ENCODE measurements at places on chromosomes 2 and 18. TPM values are rescaled to one million over a fixed set of nuclear protein-coding genes. Genes with fewer than 3 reads are reported as not detected.

The MEX3C gene
- 40.0 TPM for total RNA-seq

The ANKAR gene
- 2.1 TPM for total RNA-seq

The SKOR2 gene
- not detected for total RNA-seq

The RPL37A gene
- total RNA-seq: 2,461 TPM

The GALNT5 gene
- 26.1 TPM for total RNA-seq

The POTEJ gene
- total RNA-seq: not detected

The TANC1 gene
- total RNA-seq: 29.5 TPM

The MPP4 gene
- 0.13 TPM for total RNA-seq

The ALPG gene
- not detected for total RNA-seq

The CNNM3 gene
- 6.1 TPM for total RNA-seq

The REV1 gene
- 44.8 TPM for total RNA-seq

DNA sequence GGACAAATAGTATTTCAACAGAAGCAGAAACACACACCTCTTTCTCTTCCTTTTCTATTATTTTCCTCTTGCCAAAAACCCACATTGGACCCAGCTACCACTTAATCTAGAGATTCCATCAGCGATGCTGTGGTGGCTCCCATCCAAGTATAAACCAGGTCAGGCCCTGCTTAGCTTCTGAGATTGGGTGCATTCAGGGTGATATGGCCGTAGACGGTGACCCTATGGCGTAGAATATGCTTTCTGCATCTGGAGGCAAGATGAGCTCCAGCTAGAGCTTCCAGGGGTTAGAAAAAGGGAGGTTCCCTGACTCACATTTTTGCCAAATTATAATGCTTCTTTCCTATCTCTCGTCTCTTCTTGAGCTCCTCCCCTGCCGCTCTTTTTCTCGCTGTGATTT is 66.5 kb downstream of the TNP1 start:
- DNase-seq: no peak

- DNase-seq: no peak
These were observed 60.2 kb downstream of the LYPD6B start for GRCh38 chr2:149098701-149099100.

GRCh38 chr2:201349601-201350000 is 7.5 kb downstream of the FLACC1 start:
- DNase-seq: no peak

DNA sequence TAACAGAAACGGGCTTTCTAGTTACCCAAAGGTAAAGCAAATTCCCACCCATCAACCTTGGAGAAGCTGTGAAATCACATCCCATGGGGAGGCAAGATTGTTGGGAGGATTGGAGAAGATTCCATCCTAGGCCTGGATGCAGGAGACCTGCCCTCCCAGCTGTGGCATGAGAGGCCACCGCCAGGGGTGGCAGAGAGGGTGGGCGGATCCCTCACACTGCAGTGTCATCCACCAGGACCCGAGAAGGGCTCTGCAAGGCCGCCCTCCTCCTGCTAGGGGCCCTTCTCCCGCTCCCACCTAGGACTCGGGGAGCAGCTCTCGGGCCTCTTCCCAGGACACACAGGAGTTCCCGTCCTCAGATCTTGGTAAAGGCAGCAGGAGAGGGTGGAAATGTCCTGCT is 15.5 kb upstream of the ATG16L1 start:
- no peak for DNase-seq

GRCh38 chr2:70039366-70039765 is 47.9 kb upstream of the PCBP1 start:
- no peak for DNase-seq

DNA sequence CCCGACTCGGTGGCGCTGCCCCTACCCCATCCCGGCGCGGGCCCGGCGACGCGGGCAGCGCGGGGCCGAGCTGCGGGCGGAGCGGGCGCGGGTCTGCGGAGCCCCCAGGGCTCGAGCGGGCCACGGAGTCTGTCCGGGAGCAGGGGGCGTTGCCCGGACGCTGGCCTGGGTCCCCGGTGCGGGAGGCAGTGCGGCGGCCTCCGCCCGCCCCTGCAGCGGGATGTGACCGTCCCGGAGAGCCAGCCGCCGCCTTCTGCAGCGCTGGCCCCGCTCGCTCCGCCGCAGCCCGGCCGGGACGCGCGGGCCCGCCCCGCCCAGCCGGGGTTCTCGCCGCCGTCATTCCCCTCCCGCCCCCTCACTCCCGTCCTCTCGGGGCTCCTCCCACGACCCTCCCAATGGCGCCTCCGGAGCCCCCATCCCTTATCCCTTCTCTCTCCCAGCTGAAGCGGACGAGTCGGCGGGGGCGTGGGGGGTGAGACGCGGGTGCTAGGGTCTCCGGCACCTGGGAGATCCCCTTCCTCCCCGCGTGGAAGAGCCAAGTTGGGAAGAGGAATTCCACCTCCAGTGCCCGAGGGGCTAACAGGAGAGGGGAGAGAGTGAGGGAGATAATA is at the start of gene FNDC4:
Gene FNDC4, minus strand, starts transcription at position 257 of the 611 bp plus-strand sequence. CDS start 521 bp downstream, outside the sequence.
- no peak for DNase-seq

- no peak for DNase-seq
These were observed 117.5 kb upstream of the CCDC68 start for GRCh38 chr18:55076643-55077218.

DNA sequence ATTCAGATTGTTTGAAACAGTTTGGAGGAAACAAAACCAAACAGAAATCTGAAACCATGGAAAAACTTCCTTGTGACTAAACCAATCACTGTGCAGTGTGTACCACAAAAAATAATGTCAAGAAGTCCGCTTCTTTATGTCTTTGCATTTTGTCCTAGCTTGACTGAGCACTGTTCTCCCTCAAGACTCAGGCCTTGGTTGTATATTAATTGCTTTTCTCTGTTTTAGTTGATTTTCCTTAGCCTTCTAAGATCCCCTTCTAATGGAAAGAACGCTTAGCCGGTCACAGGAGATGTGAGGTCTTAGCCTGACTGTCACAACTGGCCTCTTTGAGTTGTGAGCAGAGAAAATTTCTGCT is 56.6 kb downstream of the LCLAT1 start:
- DNase-seq: no peak

GRCh38 chr18:60656553-60656952 is 284.0 kb upstream of the MC4R start:
- DNase-seq: no peak

GRCh38 chr18:1094409-1094808 is 189.7 kb downstream of the ADCYAP1 start:
- DNase-seq: peak; percentile 20

DNA sequence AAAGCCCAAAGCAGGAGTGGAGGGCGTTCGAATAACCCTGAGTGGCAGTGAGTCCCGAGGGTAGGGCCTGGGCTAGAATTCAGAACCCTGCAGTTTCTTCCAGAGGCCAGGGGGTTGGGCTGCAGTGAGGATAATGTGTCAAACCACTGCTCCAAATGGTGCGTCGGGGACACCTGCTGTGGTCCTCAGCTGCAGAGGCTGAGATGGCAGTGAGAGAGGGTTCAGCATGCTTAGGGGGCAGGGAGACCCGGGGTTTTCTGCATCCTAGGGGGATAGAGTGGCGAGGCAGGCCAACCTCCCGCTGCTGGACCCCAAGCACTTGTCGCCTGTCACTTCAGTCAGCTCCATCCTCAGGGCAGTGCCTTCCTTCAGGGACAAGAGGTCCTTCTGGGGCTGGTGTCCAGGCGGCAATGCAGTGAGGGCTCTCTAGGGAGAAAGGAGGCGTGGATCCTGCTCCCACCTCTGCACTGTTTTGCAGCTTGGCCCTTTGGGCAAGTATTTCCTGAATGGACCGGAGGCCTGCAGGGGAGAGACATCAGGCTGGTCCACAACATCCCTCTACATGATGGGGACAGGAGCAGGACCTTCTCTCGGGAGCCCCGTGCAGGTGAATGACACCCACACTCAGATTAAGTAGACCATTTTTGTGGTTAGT is 8.4 kb upstream of the NTSR2 start:
- no peak for DNase-seq

GRCh38 chr18:61194726-61195125 is 138.5 kb upstream of the CDH20 start:
- DNase-seq: no peak

GRCh38 chr2:10427618-10427949 is 20.5 kb downstream of the ODC1 start:
- no peak for DNase-seq

DNA sequence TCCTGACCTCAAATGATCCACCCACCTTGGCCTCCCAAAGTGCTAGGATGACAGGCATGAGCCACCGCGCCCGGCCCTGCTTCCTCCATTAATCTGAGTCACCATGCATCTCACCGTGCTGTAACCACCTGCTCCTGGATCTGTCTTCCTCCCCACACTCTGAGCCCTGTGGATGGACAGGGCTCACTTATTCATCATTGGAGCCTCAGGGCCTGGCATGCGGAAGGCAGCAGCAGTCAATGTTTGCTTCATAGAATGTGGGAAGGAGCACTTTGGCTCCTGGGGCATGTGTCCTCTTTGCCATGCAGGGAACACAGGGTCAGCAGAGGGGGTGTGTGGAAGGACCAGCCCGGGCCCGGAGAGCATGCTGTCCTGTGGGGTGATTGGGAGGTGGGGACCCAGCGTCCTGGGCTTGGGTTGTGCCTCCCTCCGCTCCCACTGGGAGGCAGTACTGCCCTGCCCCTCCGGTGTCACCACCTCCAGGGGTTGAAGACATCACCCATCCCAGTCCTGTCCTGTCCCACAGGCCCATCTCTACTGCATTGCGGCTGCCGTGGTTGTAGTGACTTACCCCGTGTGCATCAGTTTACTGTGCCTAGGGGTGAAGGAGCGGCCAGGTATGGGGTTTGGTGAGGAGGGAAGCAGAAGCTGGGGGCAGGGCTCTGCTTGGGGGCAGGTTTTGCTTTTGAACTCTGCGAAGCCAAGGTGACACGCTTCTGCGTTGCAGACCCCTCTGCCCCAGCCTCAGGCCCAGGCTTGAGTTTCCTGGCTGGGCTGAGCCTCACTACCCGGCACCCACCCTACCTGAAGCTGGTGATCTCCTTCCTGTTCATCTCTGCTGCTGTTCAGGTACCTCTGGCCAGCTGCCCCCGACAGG is 11.5 kb downstream of the MFSD2B start:
- peak; percentile 86 for DNase-seq

DNA sequence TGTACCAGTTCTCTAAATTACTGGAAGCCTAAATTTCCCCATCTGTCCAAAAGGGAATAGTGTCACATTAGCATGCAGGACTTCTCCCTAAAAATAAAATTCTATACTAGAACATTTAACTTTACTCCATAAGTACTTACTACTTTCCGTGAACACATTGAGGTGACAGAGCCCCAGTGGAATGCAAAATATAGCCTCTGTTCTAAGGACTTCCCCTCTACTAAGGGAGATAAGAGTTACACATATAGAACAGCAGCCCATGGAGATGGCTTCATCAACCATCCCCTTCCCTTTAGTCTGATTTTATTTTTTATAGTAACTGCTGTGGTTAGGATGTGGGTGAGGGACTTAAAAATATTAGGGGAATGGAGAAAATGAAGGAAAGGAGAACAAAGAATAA is 68.9 kb upstream of the STPG4 start:
- DNase-seq: no peak

DNA sequence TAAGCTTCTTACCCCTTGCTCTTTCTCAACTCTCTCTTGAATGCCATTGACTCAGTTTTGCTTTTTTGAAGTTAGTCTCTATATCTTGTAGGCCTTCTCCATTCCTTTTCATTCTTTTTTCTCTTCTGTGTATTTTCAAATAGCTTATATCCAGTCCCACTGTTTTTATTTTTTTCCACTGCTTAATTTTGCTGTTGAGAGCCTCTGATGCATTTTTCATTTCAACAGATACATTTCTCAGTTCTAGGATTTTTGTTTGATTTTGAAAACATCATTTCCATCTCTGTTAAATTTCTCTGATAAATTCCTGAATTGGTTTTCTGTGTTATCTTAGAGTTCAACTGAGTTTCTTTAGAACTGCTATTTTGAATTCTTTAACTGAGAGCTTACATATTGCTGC is 45.9 kb downstream of the MIB1 start:
- DNase-seq: no peak

DNA sequence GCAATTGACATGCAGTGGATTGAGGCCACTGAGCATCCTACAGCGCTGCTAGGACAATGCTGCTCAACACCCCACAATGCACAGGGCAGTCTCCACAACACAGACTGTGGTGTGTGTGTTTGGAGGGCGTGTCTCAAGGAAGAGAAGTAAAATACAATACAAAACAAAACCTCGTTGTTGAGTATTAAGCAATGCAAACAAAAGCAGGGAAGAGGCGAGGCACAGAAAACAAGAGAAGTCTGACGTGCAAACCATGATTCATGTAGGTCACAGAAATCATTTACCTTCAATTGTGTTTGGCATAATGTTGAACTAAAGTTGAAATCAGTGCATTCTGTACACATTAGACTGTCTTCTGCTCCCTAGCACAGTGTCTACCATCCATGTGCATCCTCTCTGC is 260.9 kb downstream of the PHLPP1 start:
- peak; percentile 87 for DNase-seq

DNA sequence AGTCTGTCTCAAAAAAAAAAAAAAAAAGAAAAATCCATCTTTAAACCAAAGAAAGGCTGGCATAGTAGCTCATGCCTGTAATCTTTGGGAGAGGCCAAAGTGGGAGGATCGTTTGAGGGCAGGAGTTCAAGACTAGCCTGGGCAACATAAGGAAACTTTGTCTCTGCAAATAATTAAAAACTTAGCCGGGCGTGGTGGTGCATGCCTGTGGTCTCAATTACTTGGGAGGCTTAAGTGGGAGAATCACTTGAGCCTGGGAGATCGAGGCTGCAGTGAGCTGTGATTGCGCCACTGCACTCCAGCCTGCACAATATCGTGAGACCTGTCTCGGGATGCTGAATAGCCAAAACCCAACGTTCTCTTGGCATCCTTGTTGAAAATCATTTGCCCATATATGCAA is 6.1 kb downstream of the CNOT11 start:
- DNase-seq: no peak

GRCh38 chr2:233089851-233090250 is 29.7 kb downstream of the INPP5D start:
- no peak for DNase-seq

- no peak for DNase-seq
These were observed 62.8 kb downstream of the NABP1 start for GRCh38 chr2:191740759-191741158.

DNA sequence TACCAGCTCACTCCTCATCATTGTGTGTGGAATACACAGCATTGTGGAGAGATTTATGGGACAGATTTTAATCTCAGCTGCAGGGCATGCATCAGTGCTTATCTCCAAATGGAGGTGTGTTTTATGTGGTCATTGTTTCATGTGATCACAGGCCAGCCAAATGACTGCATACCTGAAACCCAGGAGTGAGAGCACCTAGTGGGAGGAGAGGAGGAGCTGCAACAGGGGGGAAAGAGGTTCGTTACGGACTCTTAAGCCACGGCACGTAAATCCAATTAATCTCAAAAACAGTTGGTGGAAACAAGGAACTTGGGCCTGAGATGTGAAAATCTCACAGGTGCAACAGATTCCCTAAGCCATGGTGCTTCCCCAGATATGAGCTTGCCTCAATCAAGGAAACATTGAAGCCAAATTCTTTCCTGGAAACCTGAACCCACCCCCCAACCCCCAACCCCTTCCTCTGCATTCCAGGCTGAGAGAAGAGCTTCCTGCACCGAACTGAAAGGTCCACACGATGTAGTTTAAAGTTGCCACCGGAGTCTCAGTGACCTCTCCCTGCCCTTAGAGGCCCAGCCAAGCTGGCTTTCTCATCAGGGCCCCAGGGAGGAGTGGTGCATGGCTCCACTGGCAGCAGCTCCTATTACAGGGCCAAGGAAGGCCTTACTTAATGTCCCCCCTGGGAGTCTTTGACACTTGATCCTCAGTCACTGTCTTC is 167.4 kb downstream of the C1D start:
- peak; percentile 16 for DNase-seq

GRCh38 chr2:55804535-55804934 is 110.9 kb upstream of the PNPT1 start:
- no peak for DNase-seq

- peak; percentile 48 for DNase-seq
These were observed 23.6 kb downstream of the UGP2 start for GRCh38 chr2:63865159-63865799.
